RCC 7860 (cell line): ENCODE measurements at places on chromosomes 12 and 14.

- DNase-seq = peak; percentile 8
These were observed 10.9 kb downstream of the TCHP start for GRCh38 chr12:109910969-109911348.

DNA sequence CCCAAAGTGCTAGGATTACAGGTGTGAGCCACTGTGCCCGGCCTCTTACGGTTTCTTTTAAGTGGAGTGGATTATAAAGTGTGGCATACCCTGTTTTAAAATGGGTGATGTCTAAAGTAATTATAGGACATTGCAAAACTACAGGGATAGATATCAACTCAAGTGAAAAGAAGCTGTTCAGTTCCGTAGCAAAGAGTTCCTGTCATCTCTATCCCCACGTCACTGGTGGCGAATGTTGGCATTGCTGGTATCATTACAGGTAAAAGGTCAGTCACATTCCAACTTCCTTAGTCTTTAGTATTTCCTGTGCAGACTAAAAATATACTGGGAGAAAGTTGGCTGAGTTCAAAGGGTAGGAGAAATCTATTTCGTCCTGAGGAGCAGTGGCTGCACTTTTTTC lies 95.6 kb upstream of the SLC38A2 start:
- no peak for DNase-seq

- DNase-seq = peak; percentile 60
These were observed 28.2 kb upstream of the SMUG1 start for GRCh38 chr12:54216797-54217661.

DNA sequence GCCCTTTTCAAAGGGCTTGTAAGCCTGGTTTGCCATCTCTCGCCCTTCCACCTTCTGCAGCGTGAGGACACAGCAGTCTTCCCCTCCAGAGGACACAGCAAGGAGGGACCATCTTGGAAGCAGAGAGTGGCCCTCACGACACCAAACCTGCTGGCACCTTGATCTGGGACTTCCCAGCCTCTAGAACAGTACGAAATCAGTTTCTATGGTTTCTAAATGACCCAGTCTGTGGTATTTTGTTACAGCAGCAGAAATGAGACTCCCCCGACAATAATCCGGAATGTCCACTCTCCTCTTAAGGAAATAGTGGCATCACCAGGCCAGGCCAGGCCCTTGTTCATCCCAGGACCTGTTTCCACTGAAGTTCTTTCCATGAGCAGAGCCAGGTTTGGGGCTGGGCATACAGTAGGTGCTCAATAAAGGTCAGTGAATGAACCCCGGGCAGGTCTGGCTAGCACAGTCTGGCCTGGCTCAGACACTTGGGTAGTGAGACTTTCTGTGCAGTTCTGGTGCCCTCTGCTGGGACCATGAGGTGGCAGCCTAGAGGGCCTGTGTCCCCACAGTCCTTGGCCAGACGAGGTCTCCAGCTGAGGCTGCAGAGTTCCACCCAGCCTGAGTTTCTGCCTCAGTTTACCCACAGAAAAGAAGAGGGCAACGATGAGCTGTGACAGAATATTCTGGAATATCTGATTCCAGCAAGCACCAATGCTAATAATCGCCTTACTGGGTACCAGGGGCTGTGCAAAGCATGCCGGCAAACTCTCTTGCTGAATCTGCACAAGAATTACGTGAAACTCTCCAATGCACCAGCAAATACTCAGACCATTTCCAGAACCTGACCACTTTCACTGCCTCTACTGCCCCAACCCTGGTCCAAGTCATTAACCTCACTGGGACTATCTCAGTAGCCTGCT lies 14.0 kb downstream of the ABCB9 start:
- DNase-seq = peak; percentile 43

- DNase-seq = no peak
These were observed 11.7 kb downstream of the CLEC9A start for GRCh38 chr12:10042167-10042566.

DNA sequence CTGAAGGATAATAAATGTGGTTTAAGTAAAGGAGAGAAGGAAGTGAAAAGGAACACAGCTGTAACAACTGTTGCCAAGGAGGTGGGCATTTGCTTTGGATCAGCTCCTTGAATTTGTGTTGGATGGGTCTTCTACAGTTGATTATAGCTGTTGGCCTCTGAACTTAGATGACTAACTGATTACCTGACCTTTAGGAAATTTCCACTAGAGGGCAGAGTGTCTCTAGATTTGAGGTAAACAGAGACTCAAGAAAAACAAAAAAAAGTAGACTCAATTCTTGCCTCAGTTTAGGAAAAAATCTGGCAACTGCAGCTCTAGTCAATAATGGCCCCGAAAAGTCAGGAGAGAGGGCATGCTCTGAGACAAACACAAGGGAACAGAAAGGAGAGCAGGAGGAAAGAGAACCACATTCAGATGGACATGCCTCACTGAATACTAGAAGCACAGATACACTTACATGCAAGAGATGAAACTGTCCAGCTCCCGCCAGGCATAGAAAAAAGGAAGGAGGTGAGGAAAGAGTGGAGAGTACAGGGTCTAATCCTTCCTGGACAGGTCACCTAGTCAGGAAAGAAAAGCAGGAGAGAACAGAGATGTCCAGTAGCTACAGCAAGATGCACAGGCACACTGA lies 20.6 kb downstream of the COX14 start:
- DNase-seq = peak; percentile 17

GRCh38 chr14:20754308-20754707 lies 8.6 kb downstream of the EDDM3A start:
- DNase-seq = no peak

DNA sequence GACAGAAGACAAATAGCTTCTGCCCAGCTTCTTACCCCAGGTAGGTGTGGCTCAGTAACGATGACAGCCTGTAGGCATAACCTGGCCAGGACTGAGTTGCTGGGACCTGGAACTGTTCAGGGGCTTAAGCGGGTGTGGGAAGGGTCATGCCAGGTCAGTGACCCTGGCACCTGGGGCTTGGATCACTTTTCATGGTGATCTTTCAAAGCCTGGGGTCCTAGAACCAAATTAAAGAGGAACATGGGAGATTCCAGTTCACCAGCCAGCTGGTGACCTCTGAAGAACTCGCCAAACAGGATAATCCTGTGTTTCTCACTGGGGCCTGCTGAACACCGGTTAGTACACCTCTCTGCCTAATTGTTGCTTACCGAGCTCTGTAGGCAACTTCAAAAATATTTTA lies 102.6 kb upstream of the LMNTD1 start:
- no peak for DNase-seq
